ENCODE measurements at places on chromosomes 3 and 15. TPM values are rescaled to one million over a fixed set of nuclear protein-coding genes. Genes with fewer than 3 reads are reported as not detected.
A peak's percentile ranks its signal among the peaks of the same experiment; 100 is the strongest.

DNA sequence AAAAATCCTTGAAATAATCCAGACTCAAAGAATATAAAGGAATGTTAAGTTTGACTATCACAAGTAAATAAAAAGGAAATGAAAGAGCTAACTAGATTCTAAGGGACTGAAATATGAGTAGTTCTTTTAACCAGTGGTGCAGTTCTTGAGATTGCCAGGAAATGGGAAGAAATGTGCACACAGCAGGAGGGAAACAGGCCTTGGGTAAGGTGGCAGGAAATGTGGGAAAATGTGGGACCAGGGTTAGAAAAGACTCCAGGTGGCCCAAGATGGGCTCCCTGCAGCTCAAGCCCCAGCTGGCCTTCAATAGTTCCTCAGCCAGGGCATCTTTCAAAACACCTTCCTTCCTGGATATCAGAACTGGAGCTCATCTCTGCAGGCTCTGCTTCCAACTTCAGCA lies 181.3 kb downstream of the ISL2 start:
- DNase-seq, result no peak

DNA sequence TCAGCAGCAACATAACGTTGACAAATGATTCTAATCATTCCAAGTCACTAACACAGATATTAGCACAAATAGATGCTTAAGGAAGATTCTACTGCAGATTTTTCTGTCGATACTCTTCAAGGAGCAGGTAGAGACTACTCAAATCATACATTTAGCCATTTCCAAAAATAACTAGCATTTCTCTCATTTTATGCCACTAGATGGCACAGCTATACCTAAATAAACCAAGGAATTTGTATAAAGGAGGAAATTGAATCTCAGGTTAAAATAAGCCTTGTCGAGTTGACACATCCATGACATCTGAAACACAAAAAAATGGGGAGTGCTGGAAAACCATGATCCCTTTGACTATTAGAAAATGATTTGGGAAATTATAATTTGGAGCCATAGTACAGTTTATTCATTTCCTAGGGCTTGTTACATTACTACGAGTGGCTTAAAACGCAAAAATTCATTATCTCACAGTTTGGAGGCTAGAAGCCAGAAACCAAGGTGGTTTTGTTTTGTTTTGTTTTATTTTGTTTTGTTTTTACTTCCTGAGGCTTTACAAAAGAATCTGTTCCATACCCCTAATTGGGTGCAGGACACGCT lies 59.5 kb upstream of the STRIT1 start:
- DNase-seq, result no peak

DNA sequence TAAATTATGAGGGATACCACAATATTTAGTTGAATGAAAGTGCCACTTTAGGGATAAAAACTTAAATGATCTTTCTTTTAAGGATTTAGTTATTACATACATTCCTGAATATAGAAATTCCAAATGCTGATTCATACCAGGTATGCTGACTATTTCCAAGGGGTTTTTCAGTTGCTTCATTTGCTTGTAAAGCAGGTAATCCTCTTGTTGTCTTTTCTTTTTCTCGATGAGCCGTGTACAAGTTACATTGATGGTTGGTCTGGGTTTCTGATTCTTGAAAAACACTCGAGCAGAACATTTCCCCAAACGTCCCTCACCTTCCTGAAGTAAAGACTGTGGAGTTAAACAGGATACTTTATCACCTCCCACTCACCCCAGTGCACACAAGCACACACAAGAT lies 21.7 kb downstream of the RARRES1 start:
- DNase-seq, result no peak

DNA sequence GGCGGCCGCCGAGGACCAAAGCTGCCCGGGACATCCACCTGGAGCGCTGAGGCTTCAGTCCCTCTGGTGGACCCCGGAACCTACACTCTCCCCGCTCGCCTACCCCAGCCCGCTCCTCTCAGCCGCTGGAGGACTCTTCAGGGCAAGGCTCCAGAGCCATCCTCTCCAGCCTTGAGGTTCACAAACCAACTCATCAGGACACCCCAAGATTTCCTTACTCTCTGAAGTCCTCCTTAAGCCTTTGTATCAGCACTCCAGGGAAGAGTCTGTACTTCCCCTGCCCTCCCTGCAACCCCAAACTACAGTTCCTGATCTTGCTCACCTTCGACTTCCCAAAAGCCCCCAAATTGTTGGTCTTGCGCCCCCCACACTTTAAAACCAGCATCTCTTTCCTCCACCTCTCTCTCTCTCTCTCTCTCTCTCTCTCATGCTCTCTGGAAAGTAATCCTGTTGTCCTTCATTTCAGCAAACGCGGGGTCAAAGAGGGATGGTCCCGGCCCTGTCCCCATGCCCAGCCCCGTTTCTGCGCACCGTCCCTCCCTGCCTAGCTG lies 438 bp downstream of the THBS1 start:
- no peak for DNase-seq

DNA sequence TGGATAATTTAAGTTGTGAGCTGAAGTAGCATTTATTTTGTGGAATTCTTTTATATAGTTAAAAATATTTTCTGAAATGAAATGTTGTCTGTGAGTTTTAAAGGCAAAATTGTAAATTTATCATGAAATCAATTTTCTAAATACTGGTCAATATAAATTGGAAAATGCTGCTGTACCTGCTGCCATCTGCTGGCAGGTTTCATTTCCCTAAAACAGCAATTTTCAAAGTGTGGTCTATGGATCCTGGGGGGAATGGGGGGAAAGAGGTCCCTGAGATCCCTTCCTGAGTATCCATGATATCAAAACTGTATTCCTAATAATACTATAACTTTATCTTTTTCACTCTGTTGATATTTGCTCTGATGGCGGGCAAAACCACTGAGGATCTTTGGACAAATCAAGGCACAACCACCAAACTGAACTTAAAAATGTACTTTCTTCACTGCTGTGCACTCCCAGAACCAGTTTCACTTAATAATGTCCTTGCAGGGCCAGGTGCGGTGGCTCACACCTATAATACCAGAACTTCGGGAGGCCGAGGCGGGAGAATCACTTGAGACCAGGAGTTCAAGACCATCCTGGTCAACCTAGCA lies 17.2 kb upstream of the CCR4 start:
- DNase-seq, result peak; percentile 22

- no peak for DNase-seq
Observed at GRCh38 chr3:165852191-165852590, 15.0 kb upstream of the BCHE start.

GRCh38 chr3:42096796-42097565 lies 5.8 kb downstream of the TRAK1 start:
- no peak for DNase-seq

DNA sequence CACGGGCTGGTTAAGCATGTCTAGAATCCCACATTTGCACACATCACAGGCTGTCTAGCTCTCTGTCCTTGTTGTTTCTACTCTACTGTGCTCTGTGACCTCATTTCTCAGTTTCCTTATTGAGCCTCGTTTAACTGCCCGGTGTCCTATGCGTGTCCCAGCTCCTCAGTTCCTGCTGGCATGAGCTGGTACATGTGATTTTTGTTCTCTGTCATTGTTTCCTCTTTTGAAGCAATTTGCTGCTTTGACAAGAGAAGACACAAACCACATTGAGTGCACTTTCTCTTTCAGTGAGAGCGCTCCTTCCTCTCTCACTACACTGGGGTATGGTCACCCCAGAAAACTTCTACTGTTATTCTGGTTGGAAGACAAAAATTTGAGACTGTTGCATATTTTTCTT lies 563.5 kb downstream of the PDCD6IP start:
- DNase-seq, result no peak

- DNase-seq, result peak; percentile 42
Observed at GRCh38 chr3:194407423-194407822, 8.4 kb upstream of the GP5 start.

The RHOV gene
- 0.14 TPM for total RNA-seq

The PARL gene
- 92.3 TPM for total RNA-seq

- no peak for DNase-seq
Observed at GRCh38 chr15:78943692-78944091, 1.2 kb downstream of the CTSH start.
